ENCODE measurements at places on chromosomes 5 and 9.
A peak's percentile ranks its signal among the peaks of the same experiment; 100 is the strongest.

DNA sequence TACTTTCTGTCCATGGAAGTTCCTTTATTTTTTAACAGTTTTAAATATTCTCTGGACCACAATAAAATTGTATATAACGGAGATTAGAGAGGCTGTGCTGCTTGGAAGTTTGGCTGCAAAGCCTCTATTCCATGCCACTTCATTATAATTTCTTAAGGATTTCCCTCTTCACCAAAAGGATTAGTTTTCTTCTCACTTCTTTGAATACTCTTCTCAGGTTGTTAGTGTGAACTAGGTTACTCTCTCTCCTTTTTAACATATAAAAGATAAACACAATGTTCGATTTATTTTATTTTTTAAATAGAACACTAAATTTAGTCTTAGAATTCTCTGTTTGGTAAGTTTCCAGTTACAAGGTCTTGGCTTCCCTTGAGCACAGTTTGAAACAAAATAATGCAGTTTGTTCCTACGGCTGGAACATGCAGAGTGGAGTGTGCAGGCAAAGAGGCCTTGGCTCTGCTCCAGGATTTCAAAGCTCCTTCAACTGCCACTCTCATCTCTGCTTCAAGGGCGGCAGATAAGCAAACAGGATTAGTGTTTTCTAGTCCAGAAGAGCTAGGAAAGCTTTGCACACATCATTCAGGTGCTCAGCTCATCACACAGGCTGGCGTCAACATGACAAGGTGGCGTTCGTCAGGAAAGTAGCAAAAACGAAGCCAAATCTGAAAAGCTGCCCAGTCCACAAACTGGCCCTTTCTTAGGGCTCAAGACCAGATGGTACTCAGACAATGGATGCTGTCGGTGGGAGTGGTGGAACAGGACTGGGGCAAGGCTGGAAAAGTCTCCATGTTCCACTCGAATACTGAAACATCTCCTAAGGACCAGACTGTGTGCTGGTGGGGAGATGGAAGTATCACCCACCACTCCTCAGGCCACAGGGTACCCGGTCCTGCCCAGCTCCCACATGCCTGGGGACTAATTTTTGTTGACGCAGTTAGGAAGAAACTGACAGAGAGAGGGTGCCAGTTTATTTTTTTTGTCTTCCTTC, 286.6 kb downstream of the CRB2 start:
- DNase-seq: no peak

GRCh38 chr5:19802686-19803085, 185.3 kb downstream of the CDH18 start:
- DNase-seq: no peak

- DNase-seq: no peak
These were observed 160.0 kb downstream of the C9orf152 start for GRCh38 chr9:110047955-110048402.

DNA sequence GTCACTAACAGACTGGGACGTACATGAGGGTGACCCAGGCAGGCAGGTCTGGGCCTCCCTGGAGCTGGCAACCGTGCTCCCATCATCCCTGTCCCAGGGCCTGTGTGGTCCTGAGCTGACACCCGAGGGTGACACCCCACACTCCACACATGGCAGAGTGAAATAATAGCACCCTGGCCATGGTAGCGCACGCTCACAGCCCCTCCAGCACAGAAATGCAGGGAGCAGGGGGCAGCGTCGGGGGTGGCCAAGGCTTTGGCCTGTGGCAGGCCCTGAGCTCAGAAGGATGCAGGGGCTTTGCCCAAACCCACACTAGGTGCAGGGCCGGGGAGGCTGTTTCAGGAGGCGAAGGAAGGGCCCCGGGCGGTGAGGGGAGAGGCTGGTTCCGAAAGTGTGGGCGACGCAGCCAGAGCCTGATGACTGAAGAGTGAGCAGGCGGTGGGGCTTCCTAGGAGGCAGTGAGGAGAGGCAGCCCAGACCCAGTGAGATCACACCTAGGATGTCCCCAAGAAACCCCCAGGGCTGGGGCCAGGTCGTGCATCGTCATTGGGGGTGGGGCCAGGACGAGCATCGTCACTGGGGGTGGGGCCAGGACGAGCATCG, 12.9 kb downstream of the OR2V2 start:
- DNase-seq: peak; percentile 63

- no peak for DNase-seq
These were observed 41.7 kb upstream of the BNC2 start for GRCh38 chr9:16912197-16912596.

DNA sequence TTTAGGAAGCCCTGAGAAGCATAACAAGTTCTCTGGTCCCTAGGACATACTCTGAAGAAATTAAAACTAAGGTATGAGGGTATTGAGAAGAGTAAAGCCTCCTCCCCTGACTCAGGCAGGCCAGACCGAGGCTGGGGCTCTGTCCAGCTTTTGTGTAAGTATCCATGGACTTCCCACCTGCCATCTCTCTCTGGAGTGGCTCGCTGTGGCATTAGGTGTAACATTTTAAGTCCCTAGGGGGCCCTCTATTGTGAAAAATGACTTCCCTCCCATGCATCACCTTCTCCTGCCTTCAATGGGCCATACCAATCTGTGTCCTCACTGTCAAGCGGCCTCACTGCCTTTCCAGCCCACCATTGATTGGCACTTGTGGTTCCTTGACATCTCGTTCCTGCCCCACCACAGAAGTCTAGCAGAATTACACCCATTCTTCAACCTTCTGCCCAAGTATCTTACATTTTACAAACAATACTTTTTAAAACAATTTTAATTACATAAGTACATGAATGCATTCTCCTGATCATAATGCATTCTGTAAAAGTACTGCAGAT, 205.5 kb downstream of the SLIT3 start:
- DNase-seq: no peak

Measured in activated CD4-positive, alpha-beta T cell treated with anti-CD3 and anti-CD28 coated beads, Interleukin-2, Interleukin-6, amounts not matched to agents 100 ng/mL and 50 ng/mL, durations not matched to agents 16 hours and 8 hours (primary cell).